IMR-90 (cell line): ENCODE measurements at places on chromosomes 2 and 18.

- no peak for DNase-seq
Measured at GRCh38 chr2:85611217-85611704, 605 bp downstream of the C2orf68 start.

GRCh38 chr2:239700686-239701345, 300.0 kb upstream of the HDAC4 start:
- DNase-seq, result no peak

DNA sequence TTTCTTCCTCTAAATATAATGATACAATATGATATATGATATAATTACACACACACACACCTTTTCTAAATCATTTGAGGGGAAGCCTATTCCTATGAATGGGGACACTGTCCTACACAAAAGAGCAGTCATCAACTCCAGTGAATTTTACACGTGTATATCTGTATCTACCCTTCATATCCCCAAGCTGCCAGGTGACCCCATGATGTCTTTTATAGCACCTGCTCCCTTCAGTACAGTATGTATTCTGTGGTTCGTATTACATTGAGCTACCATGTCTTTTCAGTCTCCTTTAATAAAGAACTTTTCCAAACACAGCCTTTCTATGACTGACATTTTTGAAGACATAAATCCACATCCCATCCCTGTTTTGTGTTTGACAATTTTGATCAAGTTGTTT, 19.0 kb downstream of the TBC1D8 start:
- DNase-seq, result no peak

- DNase-seq, result no peak
Measured at GRCh38 chr18:70499218-70499691, 210.4 kb downstream of the SOCS6 start.

GRCh38 chr2:205932861-205933260, 153.1 kb downstream of the INO80D start:
- no peak for DNase-seq

DNA sequence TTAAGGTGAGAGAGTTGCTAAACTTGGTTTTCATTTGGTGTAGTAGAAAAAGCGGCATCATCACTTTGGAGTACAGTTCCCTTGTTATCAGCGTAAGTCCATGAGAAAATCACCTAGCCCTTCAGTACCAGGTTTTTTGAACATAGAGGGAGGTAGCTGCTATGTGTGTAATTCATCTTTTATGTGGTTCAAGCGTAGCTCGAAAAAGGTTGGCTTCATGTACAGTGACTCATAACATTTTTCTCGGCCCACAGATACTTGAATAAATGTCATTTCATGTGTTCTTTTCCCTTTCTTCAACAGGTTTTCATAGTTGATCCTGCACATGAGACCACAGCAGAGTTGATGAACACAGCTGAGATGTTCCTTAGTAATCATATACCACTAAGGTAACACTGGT, 43.6 kb downstream of the UGGT1 start:
- peak; percentile 34 for DNase-seq

DNA sequence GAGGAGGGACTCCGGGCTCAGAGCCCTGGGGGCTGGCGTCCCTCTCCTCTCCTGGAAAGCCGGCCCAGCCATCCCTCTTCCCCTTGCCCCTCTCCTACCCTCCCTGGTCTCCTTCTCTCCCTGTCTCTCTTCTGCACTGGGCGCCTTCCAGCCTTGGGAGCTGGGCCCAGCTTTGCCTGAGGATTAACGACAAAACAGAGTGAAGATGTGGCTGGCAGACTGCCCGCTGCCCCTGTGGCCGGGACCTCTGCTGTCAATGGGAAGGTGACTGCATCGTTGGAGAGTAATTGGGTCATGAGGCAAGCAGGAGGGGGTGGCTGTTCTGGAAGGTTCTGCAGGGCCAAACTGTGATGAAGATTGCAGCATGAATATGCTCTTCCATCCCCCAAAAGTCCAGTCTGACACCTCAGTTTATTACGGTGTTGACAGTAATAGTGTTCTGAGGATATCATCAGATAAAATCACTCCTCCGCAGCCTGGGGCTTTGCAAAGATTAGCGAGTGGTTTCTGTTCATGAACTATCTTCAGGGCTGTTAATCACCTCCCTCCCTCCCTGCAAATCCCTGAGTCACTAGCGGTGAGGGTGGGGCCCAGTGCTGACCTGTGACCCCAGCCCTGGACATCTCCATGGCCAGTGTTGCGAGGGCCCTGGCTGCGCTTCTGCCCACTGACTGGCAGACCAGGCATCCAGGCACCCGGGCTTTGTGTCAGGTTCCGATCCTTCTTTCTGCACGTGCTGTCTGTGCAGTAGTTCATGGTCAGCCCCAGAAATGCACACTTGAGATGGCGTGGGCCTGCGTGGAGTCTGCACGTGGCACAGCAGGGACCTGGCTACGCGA, 23.0 kb downstream of the RTP5 start:
- DNase-seq, result no peak

GRCh38 chr2:176794392-176794791, 418.2 kb upstream of the HNRNPA3 start:
- no peak for DNase-seq

DNA sequence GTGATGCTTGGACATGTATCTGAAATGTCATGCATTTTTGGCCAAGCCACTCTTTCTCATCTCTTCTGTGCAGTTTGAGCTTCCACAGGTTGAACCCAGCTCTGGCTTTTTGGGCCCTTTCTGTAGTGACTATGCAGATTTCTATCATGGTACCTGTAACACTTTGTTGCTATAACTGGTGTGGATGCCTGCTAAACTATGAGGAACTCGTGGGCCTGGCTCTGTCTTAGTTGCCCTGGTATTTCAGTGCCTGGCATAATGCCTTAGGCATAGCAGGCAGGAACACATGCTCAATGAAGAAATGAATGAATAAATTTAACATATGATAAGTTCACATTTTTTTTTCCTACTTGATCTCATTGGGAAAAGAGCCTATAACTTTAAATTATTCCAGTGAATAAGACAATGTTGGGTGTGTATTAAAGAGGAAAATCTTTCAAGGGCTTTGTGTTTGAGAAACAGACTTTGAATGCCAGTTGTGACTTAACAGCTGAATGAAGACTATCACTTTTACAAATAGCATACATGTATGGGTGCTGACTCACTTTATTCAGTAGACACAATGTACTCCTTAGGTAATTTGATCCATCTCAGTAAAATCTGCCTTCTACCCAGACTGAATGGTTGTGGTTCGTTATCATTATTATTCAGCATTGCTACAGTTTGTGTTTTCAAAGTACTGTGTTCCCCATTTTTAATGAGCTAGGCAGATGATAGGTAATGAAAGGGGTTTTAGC, 86.4 kb upstream of the MAP4K3 start:
- peak; percentile 93 for DNase-seq

DNA sequence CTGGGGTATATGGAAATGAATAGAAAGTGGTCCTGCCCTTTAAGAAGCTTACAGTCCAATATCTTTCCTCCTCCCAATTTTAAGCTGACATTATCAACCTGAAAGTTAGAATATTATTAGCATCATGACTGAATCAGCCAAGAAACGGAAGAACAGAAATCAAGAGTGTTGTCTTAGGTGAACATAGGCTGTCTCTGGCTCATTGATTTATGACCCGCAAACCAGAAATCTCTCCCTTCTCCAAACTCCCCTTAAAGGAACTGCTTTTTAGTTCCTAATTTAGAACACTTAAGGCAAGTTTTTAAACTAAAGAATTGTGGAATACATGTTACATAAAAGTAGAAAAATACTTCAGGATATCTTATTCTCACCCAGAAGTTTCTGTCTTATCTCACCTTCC, 62.7 kb downstream of the MYO3B start:
- DNase-seq, result no peak

- DNase-seq, result no peak
Measured at GRCh38 chr18:77138270-77138669, 5.7 kb upstream of the MBP start.

DNA sequence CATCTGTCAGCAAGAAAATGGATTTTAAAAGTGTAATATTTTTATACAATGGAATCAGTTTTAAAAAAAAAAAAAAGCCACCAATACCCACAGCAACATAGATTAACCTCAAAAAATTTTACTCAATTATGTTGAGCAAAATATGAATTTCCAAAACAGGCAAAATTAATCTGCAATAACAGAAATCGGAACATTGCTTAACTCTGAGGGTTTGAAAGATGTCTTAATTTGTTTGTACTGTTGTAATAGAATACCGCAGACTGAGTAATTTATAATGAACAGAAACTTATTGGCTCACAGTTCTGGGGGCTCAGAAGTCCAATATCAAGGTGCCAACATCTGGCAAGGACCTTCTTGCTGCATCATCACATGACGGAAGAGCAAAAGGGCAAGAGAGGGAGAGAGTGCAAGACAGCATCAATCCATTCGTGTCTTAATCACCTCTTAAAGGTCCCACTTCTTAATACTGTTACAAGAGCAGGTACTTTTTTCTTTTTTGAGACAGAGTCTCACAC, 31.8 kb upstream of the TNFAIP6 start:
- DNase-seq, result no peak

- no peak for DNase-seq
Measured at GRCh38 chr2:118968042-118968441, 26.0 kb downstream of the MARCO start.

DNA sequence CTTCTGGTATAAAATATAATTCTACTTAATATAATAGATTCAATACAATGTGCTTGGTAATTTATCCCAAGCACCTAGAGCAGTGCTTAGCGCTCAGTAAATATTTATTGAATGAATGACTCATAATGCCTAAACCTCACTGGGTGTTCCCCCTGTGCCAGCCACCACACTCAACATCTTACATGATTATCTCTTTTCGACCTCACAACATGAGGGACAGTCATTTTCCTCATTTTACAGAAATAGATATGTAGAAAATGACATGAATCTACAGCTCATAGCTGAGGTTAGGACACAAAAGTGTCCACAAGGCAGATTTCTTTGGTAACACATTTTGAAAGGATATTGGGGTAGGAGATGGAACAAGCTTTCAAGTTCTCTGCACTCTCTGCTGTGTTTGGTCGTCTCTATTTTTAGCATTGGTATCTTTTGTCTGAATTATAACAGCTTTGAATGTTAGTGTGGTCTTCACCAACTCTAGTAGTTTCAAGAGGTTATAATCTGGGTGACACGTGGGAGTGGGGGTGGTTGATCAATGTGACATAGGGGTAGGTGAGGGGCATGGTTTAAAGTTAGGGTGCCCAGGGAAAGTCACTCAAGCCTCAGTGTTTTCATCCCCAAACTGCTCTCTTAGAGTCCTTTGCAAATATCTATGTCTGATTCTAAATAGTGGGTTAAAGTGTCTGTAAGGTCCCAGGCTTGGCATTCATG, 9.8 kb downstream of the MYOM1 start:
- no peak for DNase-seq

GRCh38 chr2:172811027-172811426, 75.4 kb downstream of the RAPGEF4 start:
- DNase-seq, result peak; percentile 43

GRCh38 chr2:157572725-157573124, 55.9 kb downstream of the ACVR1C start:
- no peak for DNase-seq

- DNase-seq, result peak; percentile 60
Measured at GRCh38 chr2:10316336-10316735, 13.6 kb downstream of the HPCAL1 start.

- DNase-seq, result no peak
Measured at GRCh38 chr2:15253835-15254286, 307.3 kb downstream of the NBAS start.

- DNase-seq, result no peak
Measured at GRCh38 chr2:236738030-236738429, 168.4 kb downstream of the ACKR3 start.

- DNase-seq, result no peak
Measured at GRCh38 chr2:102677244-102678215, 58.2 kb downstream of the SLC9A2 start.

DNA sequence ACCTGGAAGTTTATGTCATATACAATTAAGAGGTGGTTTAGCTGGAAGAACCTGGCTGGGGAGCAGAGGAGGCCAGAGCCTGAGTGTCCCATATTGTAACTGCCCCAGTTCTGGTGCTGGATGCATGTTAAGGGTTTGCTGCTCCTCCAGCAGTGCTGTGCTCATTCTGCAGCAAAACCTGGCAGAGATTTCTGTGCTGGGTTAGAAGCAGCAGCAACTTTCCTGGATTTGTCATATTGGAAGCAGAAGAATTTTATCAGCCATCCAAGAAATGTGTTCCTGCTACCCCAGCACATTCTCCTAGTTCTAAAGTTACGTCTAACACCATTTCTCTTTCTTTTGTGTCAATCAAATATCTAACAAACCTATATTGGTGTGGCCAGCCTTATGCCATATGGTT, 284.1 kb downstream of the TDRD15 start:
- DNase-seq, result no peak

DNA sequence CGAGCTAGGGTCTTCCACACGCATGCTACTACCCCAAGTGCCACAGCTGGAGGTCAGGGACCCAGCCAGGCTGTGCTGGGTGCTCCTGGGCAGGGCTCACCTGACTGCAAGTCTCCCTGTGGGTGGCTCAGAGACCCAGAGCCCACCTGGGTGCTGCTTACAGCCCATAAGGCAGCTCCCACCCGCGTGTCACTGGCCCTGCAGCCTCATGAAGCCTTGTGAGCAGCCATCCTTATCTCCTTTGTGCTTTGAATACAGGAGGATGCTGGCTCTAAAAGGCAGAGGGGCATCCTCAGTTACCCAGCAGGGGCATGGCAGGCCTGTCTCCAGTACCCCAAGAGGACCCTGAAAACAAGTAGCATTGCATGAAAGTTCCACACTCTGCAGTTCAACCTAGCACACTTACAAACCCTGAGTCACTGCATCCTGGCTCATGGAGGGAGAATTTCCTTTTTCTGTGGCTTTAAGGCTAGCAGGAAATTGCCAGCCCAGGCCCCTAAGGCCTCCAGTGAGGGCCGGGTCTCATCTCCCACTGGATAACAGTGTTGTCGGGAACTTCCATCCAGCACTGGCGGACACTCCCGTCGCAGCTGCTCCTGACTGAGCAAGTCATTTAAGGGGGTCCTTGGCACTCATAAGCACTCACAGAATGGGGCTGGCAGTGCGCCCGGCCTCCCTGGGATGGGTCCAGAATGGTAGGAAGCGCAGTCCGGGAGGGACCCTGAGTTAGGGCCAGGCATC, 137.1 kb downstream of the RPIA start:
- peak; percentile 29 for DNase-seq

- DNase-seq, result no peak
Measured at GRCh38 chr2:185643434-185643833, 95.2 kb upstream of the FSIP2 start.

DNA sequence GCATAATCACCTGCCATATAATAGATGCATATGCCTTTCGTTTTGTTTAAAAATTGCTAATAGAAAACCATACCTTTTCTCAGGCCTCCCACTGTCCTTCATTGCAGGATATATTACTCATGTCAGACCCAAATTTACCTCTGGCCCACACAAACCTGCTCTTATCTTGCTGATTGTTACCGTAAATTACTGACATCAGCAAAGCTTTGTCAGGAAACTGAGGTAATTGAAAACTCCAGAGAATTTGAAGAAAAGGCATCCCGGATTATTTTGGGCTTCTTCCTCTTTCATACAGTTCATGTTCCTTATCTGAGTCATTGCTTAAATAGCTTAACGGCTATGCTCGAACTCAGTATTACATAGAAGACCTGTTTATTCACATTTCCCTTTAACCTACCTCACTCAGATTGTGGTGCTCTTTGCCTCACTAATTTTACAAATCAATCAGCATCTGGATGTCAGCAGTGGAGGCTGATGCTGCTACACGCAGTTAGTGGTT, 145.7 kb downstream of the ZEB2 start:
- peak; percentile 53 for DNase-seq

GRCh38 chr2:173881886-173882285, 83.3 kb downstream of the SP3 start:
- DNase-seq, result peak; percentile 3

- DNase-seq, result no peak
Measured at GRCh38 chr2:30899516-30900054, 92.3 kb upstream of the CAPN13 start.
